Activated naive CD8-positive, alpha-beta T cell treated with anti-CD3 and anti-CD28 coated beads, Interleukin-2, amount 50 U/mL, for 24 hours (primary cell): ENCODE measurements at places on chromosomes 4 and X.
A peak's percentile ranks its signal among the peaks of the same experiment; 100 is the strongest.

DNA sequence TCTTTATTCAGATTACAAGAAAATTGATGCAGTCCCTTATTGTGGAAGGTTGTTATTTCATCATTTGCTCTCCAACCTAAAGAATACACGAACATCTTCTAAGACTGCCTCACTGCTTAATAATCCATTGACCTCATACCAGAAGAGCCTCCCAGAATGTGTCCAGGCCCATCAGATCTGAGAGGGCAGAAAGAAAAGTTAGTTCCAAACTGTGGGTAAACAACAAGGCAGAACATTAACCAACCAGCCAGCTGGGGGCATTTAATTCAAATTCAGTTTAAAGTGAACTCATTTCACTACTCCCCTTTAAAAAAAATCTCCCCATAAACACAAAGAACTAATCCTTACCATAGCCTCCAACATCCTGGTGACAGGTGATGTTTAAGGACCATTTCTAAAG, 13.8 kb downstream of the GPC4 start:
- no peaks in the 10 kb centered on the region for H3K27me3 ChIP-seq
- H3K4me3 ChIP-seq = no peak overlapping the region
- peaks cover 4% of the 10 kb centered on the region for H3K4me1 ChIP-seq
- no peaks in the 10 kb centered on the region for H3K36me3 ChIP-seq

GRCh38 chrX:16114611-16115010, 8.8 kb upstream of the GRPR start:
- peaks cover 11% of the 10 kb centered on the region for H3K4me1 ChIP-seq
- H3K36me3 ChIP-seq = no peaks in the 10 kb centered on the region
- no peaks in the 10 kb centered on the region for H3K27me3 ChIP-seq
- DNase-seq = no peak
- no peak overlapping the region for H3K27ac ChIP-seq
- H3K4me3 ChIP-seq = no peak overlapping the region

GRCh38 chr4:1253831-1254230, 4.9 kb upstream of the CTBP1 start:
- peaks cover 80% of the 10 kb centered on the region for H3K4me1 ChIP-seq
- peak; percentile 1 for DNase-seq

DNA sequence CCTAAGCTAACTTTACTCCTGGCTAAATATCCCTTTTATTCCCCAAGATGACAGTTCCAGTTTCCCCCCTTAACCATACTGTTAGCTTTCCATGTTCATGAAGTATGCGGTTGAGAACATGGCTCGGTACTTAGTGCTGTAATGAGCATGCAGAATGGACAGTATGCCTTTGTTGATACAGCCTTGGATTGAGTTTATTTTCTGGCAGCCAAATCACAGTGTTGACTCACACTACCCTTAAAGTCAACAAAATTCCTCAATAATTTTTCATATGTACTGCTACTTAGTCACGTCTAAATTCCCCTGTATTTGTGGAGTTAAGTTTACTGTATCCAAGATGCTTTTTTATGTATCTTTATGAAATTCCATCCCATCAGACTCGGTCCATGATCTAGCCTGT, 1.4 kb upstream of the VEGFC start:
- peaks cover 10% of the 10 kb centered on the region for H3K4me1 ChIP-seq
- no peak overlapping the region for H3K27ac ChIP-seq
- peaks cover 45% of the 10 kb centered on the region for H3K27me3 ChIP-seq
- no peaks in the 10 kb centered on the region for H3K36me3 ChIP-seq
- DNase-seq = no peak

- no peaks in the 10 kb centered on the region for H3K27me3 ChIP-seq
- no peak for DNase-seq
- no peak overlapping the region for H3K4me3 ChIP-seq
- H3K27ac ChIP-seq = no peak overlapping the region
These were observed 45.0 kb upstream of the RAB40AL start for GRCh38 chrX:102892103-102892502.

GRCh38 chrX:42246814-42247213, 323.5 kb upstream of the CASK start:
- no peak overlapping the region for H3K27ac ChIP-seq
- H3K4me1 ChIP-seq = no peaks in the 10 kb centered on the region
- no peaks in the 10 kb centered on the region for H3K36me3 ChIP-seq
- no peaks in the 10 kb centered on the region for H3K27me3 ChIP-seq
- no peak overlapping the region for H3K4me3 ChIP-seq

- DNase-seq = no peak
- peaks cover 9% of the 10 kb centered on the region for H3K27me3 ChIP-seq
- no peaks in the 10 kb centered on the region for H3K4me1 ChIP-seq
- H3K36me3 ChIP-seq = no peaks in the 10 kb centered on the region
- no peak overlapping the region for H3K4me3 ChIP-seq
- H3K27ac ChIP-seq = no peak overlapping the region
These were observed 40.1 kb upstream of the GAB1 start for GRCh38 chr4:143296397-143297067.

DNA sequence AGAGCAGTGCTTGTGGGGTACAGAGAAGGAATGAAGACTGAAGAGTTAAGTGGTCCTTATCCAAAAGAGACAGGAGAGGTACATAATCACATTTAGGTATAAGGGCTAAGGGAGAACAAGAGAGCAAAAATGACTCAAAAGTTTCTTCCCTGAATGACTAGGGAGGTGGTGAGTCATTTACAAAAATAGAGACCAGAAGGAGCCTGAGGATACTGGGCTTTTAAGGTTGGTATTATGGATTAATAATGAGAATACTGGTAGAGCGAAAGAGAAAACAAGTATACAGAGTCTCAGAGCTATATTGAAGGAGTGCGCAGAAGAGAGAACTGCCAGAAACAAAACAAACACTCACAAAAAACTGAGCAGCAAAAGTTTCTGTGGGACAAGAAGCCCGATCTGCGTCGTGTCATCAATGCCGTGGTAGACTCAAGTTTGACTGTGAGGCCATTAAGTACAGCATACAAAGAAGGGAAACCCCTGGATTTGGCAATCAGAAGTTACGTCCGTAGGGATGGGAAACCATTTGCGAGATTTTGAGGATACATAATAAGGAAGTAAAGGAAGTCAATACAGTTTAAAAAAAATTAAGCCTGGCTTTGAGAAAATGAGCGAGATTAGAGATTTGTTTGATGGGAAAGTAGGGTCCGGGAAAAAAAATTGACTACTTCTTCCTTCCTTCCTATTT, 129.1 kb upstream of the STIM2 start:
- no peaks in the 10 kb centered on the region for H3K27me3 ChIP-seq
- peaks cover 11% of the 10 kb centered on the region for H3K4me1 ChIP-seq
- no peak overlapping the region for H3K4me3 ChIP-seq
- H3K27ac ChIP-seq = no peak overlapping the region
- H3K36me3 ChIP-seq = peaks cover 1% of the 10 kb centered on the region

DNA sequence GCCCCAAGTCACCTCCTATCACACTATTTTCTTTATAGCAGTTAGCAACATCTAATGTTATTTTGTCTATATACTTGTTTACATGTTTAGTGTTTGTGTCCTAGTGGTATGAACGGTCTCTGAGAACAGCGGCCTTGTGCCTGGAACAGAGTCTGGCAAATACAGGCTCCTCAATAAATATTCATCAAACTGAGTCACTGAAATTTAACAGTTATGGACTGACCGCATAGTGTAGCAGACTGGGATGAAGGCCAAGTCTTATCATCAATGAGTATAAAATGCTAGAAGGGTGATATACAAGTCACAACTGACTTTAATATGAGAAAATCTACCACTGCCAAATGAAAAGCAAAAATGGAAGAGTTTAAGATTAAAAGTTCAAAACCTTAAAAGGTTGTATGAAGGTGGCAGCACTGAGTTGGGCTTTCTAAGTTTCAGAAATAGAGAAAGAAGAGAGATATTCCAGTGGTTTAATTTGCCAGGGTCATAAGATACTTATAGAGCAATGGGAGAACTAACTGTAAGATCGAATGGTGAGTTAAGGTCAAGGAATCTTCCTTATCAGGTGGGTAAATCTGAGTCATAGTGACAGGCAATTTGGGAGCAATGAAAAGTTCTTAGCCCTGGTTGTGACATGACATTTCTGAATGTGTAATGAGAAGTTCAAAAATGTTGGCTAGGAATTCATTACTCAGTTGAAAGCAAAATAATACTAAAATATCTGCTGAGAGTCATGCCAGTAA, 34.9 kb downstream of the ELOVL6 start:
- no peaks in the 10 kb centered on the region for H3K27me3 ChIP-seq
- H3K36me3 ChIP-seq = peaks cover 13% of the 10 kb centered on the region
- no peak overlapping the region for H3K4me3 ChIP-seq

- H3K4me1 ChIP-seq = no peaks in the 10 kb centered on the region
- H3K27ac ChIP-seq = no peak overlapping the region
- no peak overlapping the region for H3K4me3 ChIP-seq
- no peaks in the 10 kb centered on the region for H3K36me3 ChIP-seq
- peaks cover 5% of the 10 kb centered on the region for H3K27me3 ChIP-seq
These were observed 118.9 kb downstream of the SORCS2 start for GRCh38 chr4:7311205-7311604.

- no peak for DNase-seq
- no peak overlapping the region for H3K4me3 ChIP-seq
- no peaks in the 10 kb centered on the region for H3K36me3 ChIP-seq
These were observed 5.7 kb downstream of the TCEANC start for GRCh38 chrX:13658602-13659001.

- H3K4me1 ChIP-seq = peaks cover 4% of the 10 kb centered on the region
- H3K27ac ChIP-seq = no peak overlapping the region
- H3K4me3 ChIP-seq = no peak overlapping the region
- no peak for DNase-seq
These were observed 73.0 kb downstream of the SEC24D start for GRCh38 chr4:118762730-118763477.

DNA sequence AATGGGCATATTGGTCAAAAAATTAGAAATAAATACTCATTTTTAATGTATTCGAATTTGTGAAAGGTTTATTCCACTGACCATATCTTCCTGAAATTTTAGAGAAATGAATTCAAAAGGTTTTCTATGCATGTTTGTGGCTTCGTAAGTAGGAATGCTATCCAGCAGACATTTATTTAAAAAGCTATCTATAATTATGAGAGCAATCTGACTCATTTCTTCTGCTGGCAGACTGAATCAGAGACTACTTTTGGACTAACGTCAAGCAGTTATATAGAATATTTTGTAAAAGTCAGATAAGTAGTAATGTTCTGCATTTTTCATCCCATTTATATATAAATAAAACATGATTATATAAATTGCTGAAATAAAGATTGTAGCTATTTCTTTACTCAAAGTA, 125.0 kb downstream of the SPCS3 start:
- no peaks in the 10 kb centered on the region for H3K27me3 ChIP-seq
- no peak for DNase-seq
- H3K4me3 ChIP-seq = no peak overlapping the region
- no peaks in the 10 kb centered on the region for H3K4me1 ChIP-seq
- H3K36me3 ChIP-seq = no peaks in the 10 kb centered on the region

GRCh38 chrX:35340465-35340864, 397.9 kb downstream of the FAM47B start:
- H3K27me3 ChIP-seq = no peaks in the 10 kb centered on the region
- H3K4me1 ChIP-seq = no peaks in the 10 kb centered on the region
- no peak for DNase-seq
- no peak overlapping the region for H3K4me3 ChIP-seq
- no peak overlapping the region for H3K27ac ChIP-seq

DNA sequence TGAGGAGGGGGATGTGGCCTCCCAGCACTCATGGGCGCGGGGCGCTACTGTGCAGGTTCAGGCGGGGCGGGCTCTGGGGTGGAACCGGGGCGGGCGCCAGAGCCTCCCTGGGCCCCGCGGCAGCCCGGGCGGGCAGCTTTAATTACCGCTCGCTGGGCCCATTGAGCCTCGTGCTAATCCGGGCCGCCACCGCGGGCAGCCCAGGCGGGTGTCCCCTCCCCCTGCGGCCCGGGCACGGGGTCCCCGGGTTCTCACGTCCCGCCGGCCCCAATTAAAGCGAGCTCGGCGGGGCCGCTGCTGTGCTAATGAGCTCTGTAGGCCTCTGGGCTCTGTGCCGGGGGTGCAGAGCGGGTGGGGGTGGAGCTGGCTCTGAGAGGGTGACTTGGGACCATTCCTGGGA, 22.8 kb upstream of the FGFR3 start:
- H3K36me3 ChIP-seq = no peaks in the 10 kb centered on the region
- peaks cover 3% of the 10 kb centered on the region for H3K4me1 ChIP-seq
- peaks cover 6% of the 10 kb centered on the region for H3K27me3 ChIP-seq

- H3K4me1 ChIP-seq = no peaks in the 10 kb centered on the region
- H3K27ac ChIP-seq = no peak overlapping the region
- DNase-seq = no peak
- no peak overlapping the region for H3K4me3 ChIP-seq
- peaks cover 3% of the 10 kb centered on the region for H3K27me3 ChIP-seq
These were observed 30.7 kb downstream of the PALLD start for GRCh38 chr4:168527560-168527959.

- H3K27ac ChIP-seq = no peak overlapping the region
- DNase-seq = no peak
- no peaks in the 10 kb centered on the region for H3K36me3 ChIP-seq
- H3K27me3 ChIP-seq = peaks cover 4% of the 10 kb centered on the region
These were observed 31.4 kb upstream of the XAGE2 start for GRCh38 chrX:52337410-52337809.

DNA sequence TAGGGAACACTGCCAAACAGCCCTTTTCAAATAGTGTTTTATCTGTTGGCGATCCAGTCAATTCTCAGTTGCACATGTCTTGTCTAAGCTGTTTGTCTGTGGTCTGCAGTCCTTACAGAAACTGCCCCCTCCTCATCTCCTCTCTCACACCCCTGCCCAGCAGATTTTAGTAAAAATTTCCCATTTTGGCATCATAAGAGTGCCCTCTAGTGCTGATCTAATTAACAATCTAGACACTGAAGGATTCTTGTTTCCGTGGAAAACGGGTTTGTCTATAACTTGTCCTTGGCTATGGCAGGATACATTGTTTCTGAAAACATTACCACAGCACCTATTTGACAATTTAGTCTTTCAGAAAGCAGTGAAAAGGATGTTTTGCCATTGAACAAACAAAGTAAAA, 227.2 kb upstream of the MBNL3 start:
- H3K4me3 ChIP-seq = no peak overlapping the region
- DNase-seq = no peak
- H3K4me1 ChIP-seq = no peaks in the 10 kb centered on the region
- H3K27me3 ChIP-seq = no peaks in the 10 kb centered on the region
- H3K27ac ChIP-seq = no peak overlapping the region

DNA sequence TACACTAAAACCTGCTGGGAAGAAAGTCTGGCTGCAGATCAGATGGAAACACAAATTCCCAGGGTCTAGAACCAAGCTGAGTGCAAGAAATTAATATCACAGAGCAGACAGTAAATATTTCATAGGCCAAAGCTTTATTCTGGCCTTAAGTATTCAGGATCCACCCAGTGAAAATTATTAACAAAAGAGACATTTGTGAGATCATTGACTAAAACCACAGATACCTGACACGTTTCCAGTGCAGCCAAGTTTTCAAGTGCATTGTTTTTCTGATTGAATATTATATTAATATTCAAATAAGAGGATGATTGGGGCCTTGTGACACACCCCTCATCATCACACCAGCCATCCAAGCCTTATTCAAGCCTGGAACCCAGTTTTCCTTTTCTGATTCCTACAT, 10.3 kb downstream of the ELOVL6 start:
- DNase-seq = no peak
- no peak overlapping the region for H3K27ac ChIP-seq
- H3K27me3 ChIP-seq = no peaks in the 10 kb centered on the region
- H3K36me3 ChIP-seq = peaks cover 17% of the 10 kb centered on the region
- H3K4me1 ChIP-seq = peaks cover 16% of the 10 kb centered on the region
